Hepatocyte (in vitro differentiated cells): ENCODE measurements at places on chromosomes 4 and X.

DNA sequence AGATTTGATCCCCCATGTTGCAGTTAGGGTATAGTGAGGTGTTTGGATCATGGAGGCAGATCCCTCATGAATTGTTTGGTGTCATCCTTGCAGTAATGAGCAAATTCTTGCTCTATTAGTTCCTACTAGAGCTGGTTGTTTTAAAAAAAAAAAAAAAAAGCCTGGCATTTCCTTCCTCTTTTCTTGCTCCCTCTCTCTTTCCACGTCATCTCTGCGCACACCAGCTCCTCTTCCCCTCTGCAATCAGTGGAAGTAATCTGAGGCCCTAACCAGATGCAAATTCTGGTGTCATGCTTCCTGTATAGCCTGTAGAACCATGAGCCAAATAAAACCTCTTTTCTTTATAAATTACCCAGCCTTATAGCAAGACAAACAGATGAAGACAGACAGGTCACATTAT is 24.5 kb downstream of the WDR17 start:
- DNase-seq: no peak
- H3K4me1 ChIP-seq: no peaks in the 10 kb centered on the region
- H3K27me3 ChIP-seq: no peaks in the 10 kb centered on the region
- H3K36me3 ChIP-seq: no peaks in the 10 kb centered on the region

DNA sequence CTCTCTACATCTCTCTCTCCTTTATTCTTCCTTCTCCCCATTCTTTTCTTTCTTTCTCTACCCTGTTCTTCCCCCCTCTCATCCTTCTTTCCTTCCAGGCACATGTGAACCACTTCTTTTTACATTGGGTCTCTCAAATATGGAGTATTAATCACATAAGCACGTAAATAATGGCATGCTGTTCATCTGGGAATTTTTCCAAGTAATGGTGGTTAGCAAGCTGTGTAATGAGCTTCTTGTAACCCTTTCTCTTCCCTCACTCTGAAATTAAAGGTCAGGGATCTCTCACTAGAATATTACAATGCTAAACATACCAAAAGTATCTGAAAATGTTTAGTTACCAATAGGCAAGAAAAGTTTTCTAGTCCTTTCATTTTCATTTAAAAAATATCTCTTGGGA is 239.9 kb upstream of the TEX13A start:
- no peaks in the 10 kb centered on the region for H3K4me1 ChIP-seq
- H3K4me3 ChIP-seq: no peak overlapping the region
- no peaks in the 10 kb centered on the region for H3K36me3 ChIP-seq
- H3K27me3 ChIP-seq: no peaks in the 10 kb centered on the region
- no peak for DNase-seq

GRCh38 chrX:133638285-133638684 is 223.0 kb upstream of the GPC4 start:
- H3K27ac ChIP-seq: no peak overlapping the region
- DNase-seq: no peak
- no peaks in the 10 kb centered on the region for H3K36me3 ChIP-seq
- H3K4me3 ChIP-seq: no peak overlapping the region
- H3K27me3 ChIP-seq: no peaks in the 10 kb centered on the region
- H3K4me1 ChIP-seq: peaks cover 9% of the 10 kb centered on the region

DNA sequence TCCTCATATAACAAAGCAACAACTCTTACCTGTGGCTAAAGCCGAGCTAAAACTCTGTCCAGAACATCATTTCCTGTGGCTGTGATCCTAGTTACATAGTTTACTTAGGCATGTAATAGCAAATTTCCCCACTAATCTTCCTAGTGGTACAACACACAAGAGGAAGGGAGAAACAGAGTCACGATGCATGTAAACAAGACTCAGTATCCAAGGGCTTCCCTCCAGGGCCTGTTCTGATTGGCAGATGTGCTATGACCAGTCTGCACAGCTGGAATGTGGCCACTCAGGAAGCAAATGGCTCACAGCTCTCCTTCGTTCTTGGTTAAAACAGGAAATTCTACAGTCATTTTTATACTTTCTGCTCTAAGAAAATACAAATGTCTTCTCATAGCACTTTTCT is 49.2 kb upstream of the PRSS48 start:
- peaks cover 9% of the 10 kb centered on the region for H3K4me1 ChIP-seq
- H3K27me3 ChIP-seq: no peaks in the 10 kb centered on the region
- DNase-seq: peak; percentile 51
- H3K36me3 ChIP-seq: no peaks in the 10 kb centered on the region

- no peaks in the 10 kb centered on the region for H3K4me1 ChIP-seq
- no peak within 1 kb of the TSS for H3K27ac ChIP-seq
- peak; percentile 88 for DNase-seq
- no peaks in the 10 kb centered on the region for H3K36me3 ChIP-seq
Measured at GRCh38 chrX:38561126-38561868, at the start of gene TSPAN7. TSPAN7 (plus strand) TSS chrX:38561542; CDS start chrX:38561547, 5 bp downstream.

GRCh38 chr4:107518076-107518475 is 202.0 kb downstream of the PAPSS1 start:
- no peaks in the 10 kb centered on the region for H3K27me3 ChIP-seq
- H3K4me3 ChIP-seq: no peak overlapping the region
- no peaks in the 10 kb centered on the region for H3K4me1 ChIP-seq
- H3K36me3 ChIP-seq: no peaks in the 10 kb centered on the region

- H3K27ac ChIP-seq: peak overlapping the region; percentile 21
- peaks cover 12% of the 10 kb centered on the region for H3K4me1 ChIP-seq
- DNase-seq: no peak
- no peak overlapping the region for H3K4me3 ChIP-seq
- H3K36me3 ChIP-seq: no peaks in the 10 kb centered on the region
Measured at GRCh38 chr4:91838181-91838861, 465.4 kb upstream of the GRID2 start.

DNA sequence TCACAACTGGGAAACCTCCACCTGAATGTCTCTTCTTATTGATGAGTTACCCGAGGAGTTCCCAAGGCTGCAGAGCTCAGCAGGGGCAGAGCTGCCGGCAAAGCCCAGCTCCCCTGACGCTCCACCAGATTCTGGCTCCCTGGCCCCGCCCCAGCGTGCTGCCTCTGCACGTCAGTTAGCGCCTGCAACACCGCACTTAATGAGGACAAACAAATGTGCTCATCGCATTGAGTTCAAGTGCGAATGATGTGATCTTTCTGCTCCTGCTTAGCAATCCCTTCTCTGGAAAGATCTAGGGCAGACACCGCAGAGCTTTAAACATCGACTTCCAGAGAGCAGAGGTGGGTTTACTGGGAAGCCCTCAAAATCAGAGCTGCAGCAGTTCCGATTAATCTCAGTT is 55.5 kb upstream of the FBXW7 start:
- no peaks in the 10 kb centered on the region for H3K27me3 ChIP-seq
- H3K36me3 ChIP-seq: no peaks in the 10 kb centered on the region
- no peak overlapping the region for H3K4me3 ChIP-seq
- no peak overlapping the region for H3K27ac ChIP-seq
- peak; percentile 65 for DNase-seq

- H3K4me1 ChIP-seq: peaks cover 3% of the 10 kb centered on the region
- no peak for DNase-seq
- H3K27me3 ChIP-seq: no peaks in the 10 kb centered on the region
- no peak overlapping the region for H3K27ac ChIP-seq
- H3K36me3 ChIP-seq: no peaks in the 10 kb centered on the region
Measured at GRCh38 chr4:128721896-128722295, 87.6 kb upstream of the JADE1 start.

- H3K36me3 ChIP-seq: no peaks in the 10 kb centered on the region
- DNase-seq: peak; percentile 84
- H3K4me1 ChIP-seq: peaks cover 7% of the 10 kb centered on the region
- no peaks in the 10 kb centered on the region for H3K27me3 ChIP-seq
Measured at GRCh38 chr4:182925298-182925757, 8.1 kb upstream of the DCTD start.

- DNase-seq: no peak
- no peak overlapping the region for H3K4me3 ChIP-seq
- no peak overlapping the region for H3K27ac ChIP-seq
- no peaks in the 10 kb centered on the region for H3K27me3 ChIP-seq
Measured at GRCh38 chr4:114091546-114091945, 112.1 kb upstream of the ARSJ start.

DNA sequence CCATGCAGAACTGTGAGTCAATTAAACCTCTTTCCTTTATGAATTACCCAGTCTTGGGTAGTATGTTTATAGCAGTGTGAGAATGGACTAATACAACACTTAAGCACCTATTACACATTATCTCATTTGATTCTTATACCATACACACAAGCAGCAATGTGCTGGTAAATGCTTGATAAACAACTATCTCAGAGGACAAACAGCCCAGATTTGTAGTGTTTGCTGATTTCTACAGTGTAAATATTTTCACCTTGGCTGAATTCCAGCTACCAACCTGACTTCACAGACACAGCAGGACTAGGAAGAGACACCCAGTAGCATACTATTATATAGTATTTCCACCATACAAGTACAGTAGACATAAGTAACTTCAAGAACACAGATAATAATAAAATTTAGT is 406.5 kb upstream of the CNKSR2 start:
- H3K27ac ChIP-seq: no peak overlapping the region
- no peaks in the 10 kb centered on the region for H3K27me3 ChIP-seq
- H3K36me3 ChIP-seq: no peaks in the 10 kb centered on the region
- no peaks in the 10 kb centered on the region for H3K4me1 ChIP-seq
- no peak for DNase-seq

DNA sequence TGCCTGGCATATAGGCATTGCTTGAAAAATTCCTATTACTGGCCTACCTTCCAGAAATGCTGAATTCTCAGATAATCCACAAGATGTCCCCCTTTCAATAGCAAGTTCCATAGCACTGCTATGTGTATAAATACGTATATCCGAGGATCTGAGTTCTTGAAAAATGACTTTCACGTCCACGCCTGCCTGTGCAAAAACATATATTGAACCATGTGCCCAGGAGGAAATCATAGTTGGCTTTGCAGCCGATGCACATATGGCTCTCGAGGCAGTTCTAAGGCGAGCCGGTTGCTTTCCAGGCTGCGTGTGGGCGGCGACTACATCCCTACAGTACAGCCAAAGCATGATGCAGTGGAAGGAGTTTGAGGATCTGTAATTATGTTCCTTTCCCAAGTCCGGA is 55.4 kb upstream of the ESX1 start:
- no peaks in the 10 kb centered on the region for H3K4me1 ChIP-seq
- H3K36me3 ChIP-seq: no peaks in the 10 kb centered on the region
- no peak overlapping the region for H3K4me3 ChIP-seq
- no peak overlapping the region for H3K27ac ChIP-seq
- no peaks in the 10 kb centered on the region for H3K27me3 ChIP-seq

DNA sequence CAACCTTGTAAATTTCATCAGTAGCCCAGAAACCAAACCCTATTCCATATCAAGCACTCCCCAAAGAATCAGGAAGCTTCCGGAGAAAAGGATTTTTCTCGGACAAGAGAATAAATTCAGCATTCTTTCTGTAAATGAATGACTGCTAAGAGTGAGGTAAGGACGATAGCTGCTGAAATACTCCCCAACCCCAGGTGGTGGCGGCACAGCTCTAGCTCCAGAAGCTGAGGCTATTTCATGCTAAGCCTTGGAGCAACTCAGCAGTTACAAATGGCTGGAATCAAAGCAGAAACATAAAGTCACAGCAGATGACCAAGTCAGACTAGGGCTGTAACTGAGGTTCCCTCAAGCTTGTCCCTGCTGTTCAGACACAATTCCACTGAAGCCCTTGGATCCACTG is 13.9 kb upstream of the PCDH19 start:
- DNase-seq: no peak
- H3K4me3 ChIP-seq: no peak overlapping the region
- H3K36me3 ChIP-seq: no peaks in the 10 kb centered on the region
- no peaks in the 10 kb centered on the region for H3K4me1 ChIP-seq
- H3K27ac ChIP-seq: no peak overlapping the region

GRCh38 chr4:108078024-108078733 is 88.5 kb downstream of the HADH start:
- no peaks in the 10 kb centered on the region for H3K27me3 ChIP-seq
- no peak overlapping the region for H3K27ac ChIP-seq
- no peaks in the 10 kb centered on the region for H3K36me3 ChIP-seq
- DNase-seq: no peak

DNA sequence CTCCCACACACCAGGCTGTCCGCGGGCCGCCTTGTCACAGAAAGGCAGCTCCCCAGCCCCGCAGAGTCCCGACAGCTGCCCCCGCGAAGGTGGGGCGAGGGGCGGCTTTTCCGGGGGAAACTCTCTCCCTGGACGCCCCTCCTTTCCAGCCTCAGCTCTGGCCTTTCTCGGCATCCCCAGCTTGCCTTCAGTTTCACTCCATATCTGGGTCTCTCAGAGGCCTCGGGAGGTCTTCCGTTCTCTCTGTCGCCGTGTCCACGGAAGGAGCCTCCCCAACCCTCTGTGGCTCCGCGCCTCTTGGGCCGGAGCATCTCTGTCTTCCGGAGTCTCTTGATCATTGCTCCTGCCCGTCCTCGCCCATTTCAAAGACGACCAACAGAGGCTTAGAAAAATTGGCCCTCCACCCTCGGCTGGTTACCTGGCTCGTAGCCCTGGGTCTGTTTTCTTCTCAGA is 6.1 kb upstream of the MSX1 start:
- peaks cover 62% of the 10 kb centered on the region for H3K27me3 ChIP-seq
- H3K36me3 ChIP-seq: no peaks in the 10 kb centered on the region
- peak overlapping the region; percentile 42 for H3K27ac ChIP-seq
- DNase-seq: no peak

DNA sequence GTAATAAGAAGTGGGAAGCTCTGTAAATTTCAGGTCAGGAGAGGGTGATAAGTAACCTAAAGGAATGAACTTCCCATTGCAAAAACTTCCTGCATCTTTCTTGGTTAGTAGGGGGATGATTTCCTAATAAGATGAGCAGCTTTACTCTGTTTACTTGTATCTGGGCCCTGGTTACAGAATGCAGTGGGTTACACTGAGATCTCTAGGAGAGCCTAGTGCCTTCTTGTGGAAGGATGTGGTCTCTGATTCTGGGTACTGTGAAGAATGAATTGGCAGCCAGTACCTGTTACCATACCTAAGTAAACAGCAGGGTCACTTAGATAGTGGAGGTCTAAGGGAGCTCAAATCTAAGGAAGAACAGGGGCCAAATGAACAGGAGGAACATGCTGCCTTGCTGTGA is 320.6 kb downstream of the ARHGAP10 start:
- DNase-seq: no peak
- no peak overlapping the region for H3K27ac ChIP-seq
- no peaks in the 10 kb centered on the region for H3K27me3 ChIP-seq
- H3K36me3 ChIP-seq: no peaks in the 10 kb centered on the region
- no peaks in the 10 kb centered on the region for H3K4me1 ChIP-seq

DNA sequence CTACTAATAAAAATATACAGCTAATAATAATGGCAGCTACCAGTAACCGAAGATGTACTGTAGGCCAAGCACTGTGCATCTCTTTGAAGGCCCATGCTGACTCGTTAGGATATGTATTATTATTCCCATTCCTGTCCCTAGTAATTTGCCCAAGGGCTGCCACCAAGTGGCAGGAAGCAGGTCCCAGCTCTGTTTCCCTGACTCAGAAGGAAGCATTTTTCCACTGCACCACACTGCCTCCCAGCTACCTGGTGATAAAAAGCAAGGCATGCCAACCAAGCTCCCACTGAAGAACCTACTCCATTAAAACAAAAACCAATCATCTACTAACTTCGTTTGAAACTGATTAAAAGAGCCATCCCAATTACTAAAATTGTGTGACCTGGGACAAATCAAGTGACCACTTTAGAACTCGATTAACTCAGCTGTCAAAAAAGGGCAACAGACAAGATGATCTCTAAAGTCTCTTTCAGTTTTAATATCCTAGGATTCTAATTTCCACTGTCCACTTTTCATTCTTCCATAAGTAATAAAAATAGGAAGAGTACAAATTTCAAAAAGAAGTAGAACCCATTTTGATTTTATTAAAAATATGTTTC is 24.3 kb upstream of the PGM2 start:
- H3K36me3 ChIP-seq: no peaks in the 10 kb centered on the region
- H3K27ac ChIP-seq: no peak overlapping the region
- no peak overlapping the region for H3K4me3 ChIP-seq
- H3K27me3 ChIP-seq: no peaks in the 10 kb centered on the region
- H3K4me1 ChIP-seq: no peaks in the 10 kb centered on the region
- peak; percentile 86 for DNase-seq
